Omental fat pad (tissue), 4 donors: ENCODE measurements at places on chromosomes 16 and 17.

DNA sequence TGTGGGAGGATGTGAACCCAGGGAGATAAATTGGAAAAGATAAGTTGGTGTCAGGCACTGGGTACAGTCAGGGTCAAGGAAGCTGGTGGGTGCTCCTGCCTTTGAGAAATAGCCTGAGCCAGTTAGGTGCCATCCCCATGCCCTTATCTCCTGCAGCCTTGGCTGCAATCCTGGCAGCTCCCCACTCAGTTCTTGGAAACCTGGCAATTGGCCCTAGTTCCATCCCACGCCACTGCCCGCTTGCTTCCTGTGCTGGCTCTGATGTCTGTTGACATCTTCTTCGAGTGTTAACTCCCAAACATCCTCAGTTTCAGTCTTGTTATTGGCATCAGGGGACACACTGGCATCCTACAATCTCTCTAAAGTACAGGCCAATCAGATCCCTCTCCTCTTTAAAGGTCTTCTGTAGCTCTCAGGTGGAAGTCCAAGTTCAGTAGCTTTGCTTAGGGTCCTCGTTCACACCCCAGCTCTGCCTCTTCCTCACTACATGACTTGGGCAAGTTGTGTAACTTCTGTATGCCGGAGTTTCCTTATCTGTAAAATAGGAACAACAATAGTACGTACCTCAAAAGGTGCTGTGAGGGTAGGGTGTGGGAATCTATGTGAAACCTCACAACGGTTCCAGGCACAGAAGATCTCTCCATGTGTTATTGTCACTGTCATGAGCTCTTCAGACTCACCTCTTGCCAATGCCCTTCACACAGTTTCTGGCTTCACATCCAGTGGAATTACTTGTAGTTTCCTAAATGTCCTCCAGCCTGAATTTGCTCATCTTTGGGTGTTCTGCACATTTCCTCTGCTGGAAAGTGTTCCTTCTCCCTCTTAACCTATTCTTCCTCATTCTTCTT lies 13.5 kb upstream of the PRKAR1A start:
- DNase-seq: no peak

- DNase-seq: no peak
These were observed 3.2 kb downstream of the MAP1LC3B start for GRCh38 chr16:87395181-87395842.

DNA sequence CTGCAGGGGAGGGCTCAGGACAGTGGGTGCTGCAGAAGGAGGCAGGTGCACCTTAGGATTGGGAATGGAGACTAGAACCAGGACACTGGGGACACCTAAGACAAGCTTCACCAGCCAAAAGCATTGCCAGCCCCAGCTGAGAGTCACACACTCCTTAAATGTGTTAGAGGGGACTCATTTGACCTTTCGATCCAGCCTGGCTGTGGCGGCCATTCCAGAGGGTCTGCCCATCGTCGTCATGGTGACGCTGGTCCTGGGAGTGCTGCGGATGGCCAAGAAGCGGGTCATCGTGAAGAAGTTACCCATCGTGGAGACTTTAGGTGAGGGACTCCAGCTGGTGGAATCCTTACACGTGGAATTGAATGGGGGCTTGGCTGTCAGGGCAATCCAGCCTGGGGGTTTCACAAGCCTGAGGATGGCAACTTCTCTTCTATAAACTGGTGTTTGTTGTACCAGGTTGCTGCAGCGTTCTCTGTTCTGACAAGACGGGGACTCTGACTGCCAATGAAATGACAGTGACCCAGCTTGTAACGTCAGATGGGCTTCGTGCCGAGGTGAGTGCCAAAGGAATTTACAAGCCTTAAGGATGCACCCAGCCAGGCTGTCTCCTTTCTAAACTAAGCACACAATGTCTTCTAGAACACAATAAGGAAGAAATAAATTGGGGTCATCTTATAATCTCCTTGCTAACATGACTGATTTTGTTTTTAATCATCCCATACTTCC lies 65.3 kb downstream of the MEAK7 start:
- DNase-seq: no peak

DNA sequence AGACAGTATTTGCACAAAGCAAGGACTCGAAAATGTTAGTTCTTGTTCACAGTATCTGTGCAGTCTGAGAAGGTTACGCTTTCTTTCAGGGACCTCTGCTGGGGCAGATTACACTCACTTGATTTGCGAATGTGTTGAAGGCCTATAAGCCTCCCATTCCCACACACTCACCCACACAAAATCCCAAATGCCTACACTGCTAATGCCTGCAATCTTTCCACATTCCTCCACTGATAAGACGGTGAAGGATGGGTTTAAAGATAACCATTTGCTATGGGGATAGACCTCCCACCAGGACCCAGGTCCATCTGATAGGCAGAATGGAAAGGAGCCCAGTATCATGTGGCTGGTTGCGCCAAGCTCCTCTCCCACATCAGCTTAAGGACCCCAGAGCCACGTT lies 394.9 kb upstream of the SALL1 start:
- DNase-seq: no peak

GRCh38 chr17:29753845-29754439 lies 131.2 kb upstream of the CORO6 start:
- no peak for DNase-seq

- DNase-seq: no peak
These were observed 7.5 kb upstream of the ALKBH5 start for GRCh38 chr17:18176176-18176575.

- DNase-seq: no peak
These were observed 1384.9 kb downstream of the CDH8 start for GRCh38 chr16:60651346-60651745.

DNA sequence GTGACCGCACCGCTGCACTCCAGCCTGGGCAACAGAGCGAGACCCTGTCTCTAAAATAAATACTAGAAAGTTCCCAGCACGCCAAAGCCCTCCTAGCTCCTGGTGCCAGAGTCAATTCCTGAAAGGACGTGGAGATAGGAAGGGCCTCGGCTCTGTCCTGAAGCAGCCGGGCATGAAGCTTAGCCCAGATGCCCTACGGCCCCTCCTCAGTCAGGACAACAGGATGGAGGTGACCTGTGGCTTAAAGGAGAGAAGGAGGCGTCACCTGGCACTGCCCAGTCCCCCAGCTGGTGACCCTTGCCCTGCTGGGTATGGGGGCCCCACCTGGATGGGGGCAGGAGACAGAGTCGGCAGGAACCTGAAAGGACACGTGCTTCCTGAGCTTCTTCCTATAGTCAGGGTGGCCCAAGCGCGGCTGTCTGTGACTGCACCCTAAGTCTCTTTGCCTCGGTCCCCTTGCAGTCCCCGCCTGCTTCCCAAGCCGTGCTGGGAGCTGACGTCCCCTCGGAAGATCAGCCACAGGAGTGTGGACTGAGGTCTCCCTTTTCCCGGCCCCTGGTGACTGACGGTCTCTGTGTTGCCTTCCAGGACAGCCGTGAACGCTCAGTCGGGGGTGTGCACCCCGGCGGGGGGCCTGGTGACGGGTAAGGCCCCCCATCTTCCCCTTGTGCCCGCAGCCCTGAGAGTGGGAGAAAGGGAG lies 14.9 kb upstream of the RNF213 start:
- no peak for DNase-seq

GRCh38 chr16:53482123-53482522 lies 20.9 kb downstream of the AKTIP start:
- DNase-seq: no peak

- no peak for DNase-seq
These were observed 61.9 kb downstream of the BANP start for GRCh38 chr16:88013091-88013609.

DNA sequence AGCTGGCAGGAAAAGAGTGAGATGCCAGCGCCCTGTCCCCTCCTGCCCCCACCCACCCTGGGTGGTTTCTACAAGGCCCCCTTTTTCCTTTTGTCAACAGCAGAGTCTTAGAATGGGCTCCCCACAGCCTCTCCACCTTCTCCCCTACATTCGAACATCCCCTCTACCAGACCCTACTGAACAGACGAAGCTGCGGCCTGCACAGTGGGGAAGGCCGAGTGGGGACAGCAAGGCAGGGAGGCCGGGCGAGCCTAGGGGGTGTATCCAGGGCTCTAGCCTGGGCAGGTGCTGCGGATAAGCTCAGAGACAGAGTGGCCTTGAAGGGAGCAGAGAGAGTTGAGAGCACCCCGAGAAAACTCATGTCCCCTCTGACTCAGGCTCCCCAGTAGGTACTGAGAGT lies 7.4 kb downstream of the ZACN start:
- DNase-seq: no peak

DNA sequence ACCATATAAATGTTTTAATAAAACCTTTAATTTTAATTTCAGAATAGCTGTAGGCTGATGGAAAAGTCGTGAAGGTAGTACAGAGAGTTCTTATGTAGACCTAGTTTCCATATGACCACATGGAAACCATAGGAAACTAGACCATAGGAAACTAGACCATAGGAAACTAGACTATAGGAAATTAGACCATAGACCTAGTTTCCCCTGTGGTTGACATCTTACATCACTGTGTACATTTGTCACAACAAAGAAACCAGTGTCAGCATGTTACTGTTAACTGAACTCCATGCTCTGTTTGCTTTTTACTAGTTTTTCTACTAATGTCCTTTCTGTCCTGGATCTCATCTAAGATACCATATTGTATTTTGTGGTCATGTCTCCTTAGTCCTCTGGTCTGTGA lies 14.6 kb downstream of the NUDT7 start:
- no peak for DNase-seq

- DNase-seq: no peak
These were observed 42.5 kb downstream of the YPEL2 start for GRCh38 chr17:59373882-59374495.

DNA sequence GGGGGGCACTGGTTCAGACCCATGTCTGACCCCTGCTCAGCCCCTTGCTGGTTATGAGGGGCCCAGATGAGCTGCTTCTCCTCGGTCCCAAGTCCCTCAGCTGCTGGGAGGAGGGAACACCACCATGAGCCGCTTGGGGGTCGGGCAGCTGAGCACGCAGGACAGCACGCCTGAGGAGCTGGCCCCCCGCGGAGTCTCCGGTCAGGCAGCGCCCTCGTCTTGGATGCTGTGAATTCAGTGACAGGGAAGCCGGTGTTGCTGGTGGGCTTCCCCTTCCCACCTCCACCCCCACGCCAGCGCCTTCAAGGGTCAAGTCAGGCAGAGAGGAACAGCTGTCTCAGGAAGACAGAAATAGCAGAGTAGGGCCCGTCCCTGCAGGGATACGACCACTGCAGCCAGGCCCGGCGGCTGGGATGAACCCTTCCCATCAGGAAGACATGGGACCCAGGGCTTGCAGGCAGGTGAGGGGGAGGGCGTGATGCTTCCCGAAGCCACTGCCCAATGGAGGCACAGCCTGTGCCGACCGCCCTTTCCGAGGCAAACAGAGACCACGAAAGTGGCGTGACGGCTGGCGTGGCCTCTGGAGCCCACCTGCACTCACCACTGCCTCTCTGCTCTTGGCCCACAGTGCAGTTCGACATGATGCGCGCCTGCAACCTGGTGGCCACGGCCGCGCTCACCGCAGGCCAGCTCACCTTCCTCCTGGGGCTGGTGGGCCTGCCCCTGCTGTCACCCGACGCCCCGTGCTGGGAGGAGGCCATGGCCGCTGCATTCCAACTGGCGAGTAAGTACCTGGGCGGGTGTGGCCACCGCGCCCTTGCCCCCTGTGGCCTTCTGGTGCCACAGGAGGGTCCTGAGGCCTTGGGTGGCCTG lies 8.1 kb downstream of the TMEM204 start:
- DNase-seq: no peak

- DNase-seq: no peak
These were observed 113.8 kb downstream of the SOCS1 start for GRCh38 chr16:11142261-11142630.

DNA sequence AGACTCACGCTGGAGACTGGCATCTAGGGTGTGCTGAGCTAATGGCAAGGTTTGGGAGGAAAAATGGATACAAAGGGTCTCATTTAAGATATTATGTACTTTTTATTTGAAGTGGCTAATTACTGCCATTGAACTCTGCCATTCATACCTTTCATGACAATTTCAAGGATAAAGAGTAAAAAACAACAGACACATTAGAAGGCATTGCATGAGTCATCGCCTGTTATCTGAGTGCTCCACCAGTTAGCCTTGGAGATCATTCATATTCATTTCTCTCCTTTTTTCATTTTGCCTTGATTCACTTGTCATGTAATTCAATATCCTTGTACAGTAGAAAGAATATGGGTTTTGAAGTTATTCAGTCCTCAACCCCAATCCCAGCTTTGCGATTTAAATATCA lies 109.5 kb downstream of the CDH8 start:
- no peak for DNase-seq

DNA sequence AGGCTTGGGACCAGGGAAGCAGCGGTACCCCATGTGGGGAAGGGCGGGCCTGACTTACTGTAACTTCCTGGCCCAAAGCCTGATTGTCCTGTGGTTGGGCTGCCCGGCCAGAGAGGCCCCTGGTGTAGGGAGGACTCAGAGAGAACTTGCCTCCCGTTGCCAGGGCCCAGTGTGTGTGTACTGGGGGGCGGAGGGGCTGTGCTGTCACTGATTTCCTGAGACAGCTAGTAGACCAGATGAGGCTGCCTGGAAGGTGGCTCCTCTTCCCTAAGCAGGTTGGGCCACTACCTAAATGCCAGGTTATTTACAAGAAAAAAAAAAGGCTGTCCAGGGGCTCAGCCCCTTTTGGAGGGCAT lies 16.7 kb downstream of the SOCS3 start:
- DNase-seq: no peak

DNA sequence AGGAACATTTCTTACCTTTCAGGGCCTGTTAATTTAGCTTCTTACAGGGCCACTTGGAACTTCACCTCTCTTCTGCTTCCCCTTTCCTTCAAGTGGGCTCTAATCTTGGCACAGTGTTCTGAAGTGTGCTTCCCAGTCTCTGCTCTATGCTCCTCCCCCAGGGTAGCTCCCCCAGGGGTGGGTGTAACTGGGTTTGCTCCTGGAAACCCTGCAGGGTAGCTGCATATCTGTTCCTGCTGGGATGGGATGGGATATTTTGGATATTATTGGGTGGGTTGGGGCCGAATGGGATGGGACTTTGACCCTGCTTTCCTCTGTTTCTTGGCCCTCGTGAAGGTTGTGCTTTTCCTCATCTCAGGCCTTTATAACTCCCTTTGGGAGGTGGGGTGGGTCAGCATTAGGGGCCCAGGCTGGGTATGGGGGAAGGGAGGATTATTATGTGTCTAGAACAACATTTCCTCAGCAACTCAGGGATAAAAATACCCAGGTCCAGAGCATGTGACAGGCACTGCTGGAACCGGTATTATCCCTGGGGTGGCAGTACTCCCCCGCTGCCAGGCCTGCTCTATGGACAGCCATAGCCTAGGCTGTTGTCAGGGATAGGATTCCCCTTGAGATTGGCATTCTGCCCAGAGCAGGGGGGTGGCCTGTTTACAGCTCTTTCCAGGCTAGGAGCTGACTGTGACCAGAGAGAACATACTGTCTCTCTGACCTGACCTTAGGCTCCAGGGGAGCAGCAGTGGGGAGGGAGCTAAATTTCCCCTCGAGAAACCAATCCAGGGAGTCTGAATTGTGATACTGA lies 5.0 kb downstream of the NFE2L1 start:
- DNase-seq: no peak

- DNase-seq: no peak
These were observed 11.3 kb upstream of the ARL5C start for GRCh38 chr17:39177256-39177655.

- DNase-seq: no peak
These were observed 3.1 kb upstream of the TEX19 start for GRCh38 chr17:82355770-82356427.

- no peak for DNase-seq
These were observed 142.1 kb downstream of the SLC39A11 start for GRCh38 chr17:72950242-72950931.
